Activated CD8-positive, alpha-beta memory T cell treated with anti-CD3 and anti-CD28 coated beads for 1 hour (primary cell): ENCODE measurements at places on chromosomes 3 and 15.

DNA sequence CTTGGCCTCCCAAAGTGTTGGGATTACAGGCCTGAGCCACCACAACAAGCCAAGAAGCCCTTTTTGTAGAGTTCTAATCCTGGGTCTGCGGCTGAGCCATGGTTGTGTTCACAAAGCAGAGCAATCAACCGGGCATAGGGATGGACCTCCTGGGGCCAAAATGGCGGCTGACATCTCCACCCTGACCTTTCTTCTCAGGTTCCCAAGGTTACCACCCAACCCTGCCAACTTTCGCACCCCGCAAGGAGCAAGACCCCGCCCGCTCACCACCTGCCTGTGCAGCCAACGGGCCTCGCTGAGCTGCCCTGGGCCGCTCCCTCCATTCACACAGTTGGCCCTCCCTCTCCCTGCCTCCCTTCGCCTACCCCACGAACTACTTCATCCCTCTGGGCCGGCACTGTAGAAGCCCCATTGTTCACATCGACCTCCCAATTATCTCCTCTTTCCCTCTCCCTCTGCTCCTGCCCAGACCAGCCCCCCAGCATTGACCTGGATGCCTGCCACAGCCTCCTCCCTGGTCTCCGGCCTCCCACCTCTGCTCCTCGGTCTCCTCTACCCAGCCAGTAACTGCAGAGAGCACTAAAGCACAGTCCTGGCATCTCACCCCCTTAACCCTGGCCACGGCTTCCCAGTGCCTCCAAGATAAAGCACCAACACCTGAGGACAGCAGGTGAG lies 62.0 kb upstream of the TFRC start:
- no peak for DNase-seq

DNA sequence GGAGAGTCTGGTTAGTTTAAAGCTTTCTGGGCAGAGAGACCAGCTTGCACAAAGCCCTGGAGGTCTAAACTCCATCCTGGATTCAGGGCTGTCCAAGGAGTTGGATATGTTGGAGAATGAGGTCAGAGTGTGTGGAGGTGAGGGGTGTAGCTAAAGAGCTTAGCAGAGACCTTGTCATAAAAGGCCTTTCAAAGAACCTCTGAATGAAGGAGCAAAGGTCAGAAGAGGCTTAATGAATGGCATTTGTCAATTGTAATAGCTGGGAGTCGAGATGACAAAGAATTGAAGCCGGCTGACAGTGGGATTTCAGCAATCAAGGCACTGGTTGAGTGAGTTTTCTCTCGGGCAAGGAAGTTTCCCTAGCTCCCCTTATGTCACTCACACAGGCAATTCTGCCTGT lies 202.6 kb downstream of the PDCD6IP start:
- DNase-seq, result no peak

- DNase-seq, result no peak
Measured at GRCh38 chr3:28826840-28827239, 454.0 kb upstream of the RBMS3 start.

DNA sequence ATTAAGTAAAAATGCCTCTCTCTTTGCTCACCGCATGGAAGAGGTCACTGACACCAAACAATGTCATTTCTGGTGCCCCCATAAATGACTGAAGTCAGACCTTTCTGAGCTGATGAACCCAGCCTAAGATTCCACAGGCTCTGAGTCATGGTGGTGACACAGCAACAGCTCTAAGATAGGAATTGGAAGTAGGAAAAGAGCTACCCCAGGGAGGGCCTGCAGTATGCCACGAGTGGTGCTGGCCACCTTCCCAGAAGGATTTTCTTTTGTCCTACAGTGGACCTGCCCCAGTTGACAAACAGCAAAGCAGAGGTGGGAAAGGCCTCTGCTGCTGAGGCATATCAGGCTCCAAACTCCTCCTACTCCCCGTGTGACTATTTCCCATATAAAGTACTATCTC lies 208.1 kb downstream of the MINAR1 start:
- no peak for DNase-seq

GRCh38 chr15:82710926-82711490 lies 1.3 kb upstream of the AP3B2 start:
- no peak for DNase-seq

DNA sequence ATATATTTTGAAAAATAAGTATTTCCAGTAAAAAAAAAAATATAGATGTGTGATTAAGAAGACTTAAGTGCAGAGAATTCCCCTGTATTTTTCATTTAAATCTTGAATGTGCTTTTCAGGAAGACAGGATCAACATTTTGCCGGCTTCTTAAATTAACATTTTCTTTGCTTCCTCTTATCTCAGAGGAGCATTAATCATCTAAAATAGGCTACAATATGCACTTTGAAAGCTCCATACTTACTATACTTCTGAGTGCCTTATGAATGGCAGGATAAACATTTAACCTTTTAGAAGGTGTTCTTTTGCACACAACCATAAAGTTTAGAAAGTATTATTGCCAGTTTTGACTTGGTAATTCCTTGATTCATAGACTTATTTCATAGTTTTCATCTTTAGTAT lies 164.3 kb downstream of the ECT2 start:
- no peak for DNase-seq

DNA sequence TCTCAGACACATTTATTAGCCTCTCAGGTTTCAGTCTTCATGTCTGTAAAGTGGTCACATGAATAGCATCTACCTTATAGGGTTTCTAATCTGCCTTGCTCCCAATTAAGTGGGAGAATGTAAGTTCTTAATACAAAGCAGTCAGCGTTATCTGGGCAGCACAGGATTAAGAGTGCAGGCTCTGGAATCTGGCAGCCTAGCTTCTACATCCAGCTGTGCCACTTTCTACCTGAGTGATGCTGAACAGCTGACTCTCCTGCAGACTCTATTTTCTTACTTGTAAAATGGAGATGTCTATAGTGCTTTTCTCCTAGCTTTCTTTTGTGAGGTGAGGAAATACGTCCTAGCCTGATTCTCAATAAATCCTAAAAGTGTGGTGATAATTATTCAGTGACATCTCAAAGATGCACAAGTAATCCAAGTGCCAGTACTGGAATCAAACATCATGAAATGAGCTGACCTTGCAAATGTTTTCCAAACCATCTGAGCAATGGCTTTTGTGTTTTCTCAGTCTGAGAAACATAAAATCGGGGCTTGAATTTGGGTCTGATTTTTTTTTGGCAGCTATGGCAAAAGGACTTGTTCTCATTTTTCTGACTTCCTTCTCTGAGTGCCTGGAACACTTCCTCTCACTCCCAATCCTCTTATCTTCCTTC lies 232.2 kb upstream of the FEZF2 start:
- no peak for DNase-seq

DNA sequence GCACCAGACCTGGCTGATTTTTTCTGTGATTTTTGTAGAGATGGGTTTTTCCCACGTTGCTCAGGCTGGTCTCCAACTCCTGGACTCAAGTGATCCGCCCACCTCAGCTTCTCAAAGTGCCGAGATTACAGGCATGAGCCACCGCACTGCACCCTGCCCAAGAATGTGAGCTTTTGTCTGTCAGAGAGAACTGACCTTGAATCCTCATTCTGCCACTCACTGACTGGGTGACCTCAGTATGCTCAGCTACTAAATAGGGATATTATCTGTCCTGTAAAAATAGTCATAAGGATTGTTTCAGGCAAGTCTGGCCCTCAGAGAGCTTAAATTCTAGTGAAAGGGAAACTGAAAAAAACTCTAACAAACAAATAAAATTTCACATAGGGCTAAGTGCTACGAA lies 2.1 kb upstream of the RFT1 start:
- DNase-seq, result no peak

GRCh38 chr3:185789891-185790830 lies 34.7 kb downstream of the IGF2BP2 start:
- no peak for DNase-seq

GRCh38 chr3:10837849-10838248 lies 21.8 kb downstream of the SLC6A11 start:
- no peak for DNase-seq

DNA sequence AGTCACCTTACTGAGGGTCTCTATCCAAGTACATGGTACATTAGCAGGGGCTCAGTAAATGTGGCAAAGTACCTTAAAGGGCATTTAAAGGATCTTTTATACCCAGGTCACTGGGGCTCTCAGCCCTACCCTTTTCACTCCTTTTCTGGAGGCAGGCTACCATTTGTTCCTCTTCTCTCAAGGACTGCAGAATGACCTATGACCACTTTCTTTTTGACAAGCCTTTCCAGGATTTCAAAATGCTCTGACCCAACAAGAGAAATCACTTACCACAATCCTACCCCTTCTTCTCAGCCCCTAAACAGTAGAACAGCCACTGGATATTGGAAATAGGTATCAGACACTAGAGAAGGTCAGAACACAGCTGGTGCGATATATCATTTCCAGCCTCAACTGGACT lies 221.8 kb upstream of the TPRG1 start:
- no peak for DNase-seq

GRCh38 chr3:107211608-107212007 lies 165.6 kb upstream of the CCDC54 start:
- DNase-seq, result no peak

- no peak for DNase-seq
Measured at GRCh38 chr15:25735550-25736384, 127.4 kb downstream of the ATP10A start.

- no peak for DNase-seq
Measured at GRCh38 chr3:45084820-45085816, 59.0 kb downstream of the CLEC3B start.

- DNase-seq, result no peak
Measured at GRCh38 chr3:95629802-95630201, 1184.6 kb upstream of the EPHA6 start.

DNA sequence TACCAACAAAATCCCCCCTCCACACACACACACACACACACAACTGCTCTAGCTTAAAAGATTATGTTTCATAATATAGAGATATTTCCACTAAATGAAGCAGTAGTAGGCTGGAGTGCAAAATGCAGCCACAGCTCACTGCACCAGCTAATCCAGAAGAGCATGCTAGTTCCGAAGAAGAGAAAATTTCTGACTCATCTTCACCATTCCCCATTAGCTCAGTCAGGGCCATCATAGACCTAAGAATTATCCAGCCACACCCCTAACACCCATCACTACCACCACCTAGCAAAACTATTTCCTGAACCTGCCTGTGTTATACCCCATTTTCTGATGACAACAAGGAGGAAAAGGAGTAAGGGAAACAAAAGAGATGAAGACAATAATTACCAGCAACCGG lies 67.1 kb upstream of the UBE2E2 start:
- no peak for DNase-seq

- DNase-seq, result no peak
Measured at GRCh38 chr3:156553705-156554356, 1.1 kb downstream of the SSR3 start.

DNA sequence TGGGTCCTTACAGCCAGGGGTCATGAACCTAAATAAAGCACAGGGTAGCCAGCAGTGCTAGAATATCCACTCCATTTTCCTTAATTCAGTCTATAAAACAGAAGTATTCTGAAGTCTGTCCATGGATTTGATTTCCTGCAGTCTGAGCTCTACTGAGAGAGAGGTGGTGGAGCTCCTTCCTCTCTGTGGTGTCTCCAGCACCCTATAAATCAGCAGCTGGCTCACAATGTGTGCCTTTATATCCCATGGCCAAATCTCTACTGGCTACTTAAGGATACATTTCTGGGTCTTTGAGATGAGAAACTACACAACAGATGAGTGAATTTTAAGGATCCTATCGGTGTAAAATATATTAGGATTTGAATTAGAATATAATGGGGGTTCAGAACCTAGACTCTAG lies 339.9 kb upstream of the RBMS3 start:
- DNase-seq, result no peak

DNA sequence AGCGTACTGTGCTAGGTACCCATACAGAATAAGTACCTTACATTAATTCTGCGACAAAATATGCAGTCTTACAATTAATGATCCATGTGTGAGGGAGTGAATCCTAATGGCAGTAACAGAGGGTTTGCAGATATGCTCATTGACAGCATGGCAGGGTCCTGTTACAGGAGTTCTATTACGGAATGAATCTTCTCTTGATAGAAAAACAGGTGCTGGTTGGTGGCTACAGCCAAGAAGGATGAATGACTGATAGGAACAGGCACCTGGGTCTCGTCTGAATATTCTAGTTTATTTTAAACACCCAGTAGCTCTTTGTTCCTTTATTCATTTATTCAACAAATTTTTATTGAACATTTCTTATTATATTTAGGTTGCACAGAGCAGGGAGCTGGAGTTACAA lies 22.8 kb downstream of the PGBD4 start:
- no peak for DNase-seq

DNA sequence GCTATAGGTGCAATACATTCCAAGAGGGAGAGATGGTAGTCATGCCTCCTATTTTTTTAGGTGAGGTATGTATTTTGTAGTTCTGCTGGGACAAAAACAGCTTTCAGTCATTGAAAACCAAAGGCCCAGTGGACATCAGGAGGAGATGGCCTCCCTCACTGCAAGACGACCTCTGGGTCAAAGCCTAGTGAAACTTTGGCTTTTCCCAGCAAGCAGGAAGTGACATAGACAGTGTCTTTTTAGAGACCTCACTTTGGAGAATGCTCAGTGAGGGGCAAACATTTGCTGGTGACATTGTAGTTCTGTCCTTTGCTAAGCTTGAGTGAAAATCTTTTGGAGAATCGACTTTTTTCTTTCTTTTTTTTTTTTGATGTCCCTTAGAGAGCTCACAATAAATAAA lies 27.3 kb downstream of the LIPC start:
- no peak for DNase-seq

- DNase-seq, result no peak
Measured at GRCh38 chr3:64053581-64053980, 30.3 kb upstream of the PSMD6 start.

DNA sequence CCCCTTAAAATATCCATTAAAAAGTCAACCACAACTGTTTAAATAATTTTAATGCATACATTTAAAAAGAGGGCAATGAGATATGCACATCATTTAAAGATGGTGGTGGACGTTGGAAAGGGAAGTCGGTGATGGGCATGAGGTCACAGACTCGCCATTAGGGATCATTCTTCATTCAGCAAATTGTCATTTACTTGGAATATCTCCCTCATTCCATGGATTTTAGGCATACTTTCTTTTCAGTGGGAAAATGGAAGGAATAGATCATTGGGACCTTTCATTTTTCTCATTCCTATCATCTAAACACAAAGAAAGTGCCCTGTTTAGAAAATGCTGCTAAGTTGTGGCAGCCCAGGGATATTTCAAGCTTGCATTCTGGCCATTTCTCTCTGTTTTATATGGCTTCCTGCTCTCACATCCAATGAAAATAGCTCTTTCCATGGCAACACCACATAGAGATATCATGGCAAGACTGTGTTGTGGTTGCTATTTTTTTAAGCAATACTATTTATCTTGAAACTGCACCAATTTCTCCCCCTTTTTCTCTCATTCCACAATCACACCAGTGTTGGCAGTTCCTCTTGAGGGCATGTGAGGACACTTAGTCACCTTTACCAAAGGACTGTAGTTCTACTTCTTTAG lies 40.7 kb upstream of the LMCD1 start:
- DNase-seq, result no peak

GRCh38 chr3:112496366-112497067 lies 2.8 kb downstream of the BTLA start:
- DNase-seq, result no peak

GRCh38 chr3:141338881-141339280 lies 29.4 kb upstream of the ZBTB38 start:
- no peak for DNase-seq
